Iris pigment epithelial cell (primary cell): ENCODE measurements at places on chromosomes 13 and 19.

DNA sequence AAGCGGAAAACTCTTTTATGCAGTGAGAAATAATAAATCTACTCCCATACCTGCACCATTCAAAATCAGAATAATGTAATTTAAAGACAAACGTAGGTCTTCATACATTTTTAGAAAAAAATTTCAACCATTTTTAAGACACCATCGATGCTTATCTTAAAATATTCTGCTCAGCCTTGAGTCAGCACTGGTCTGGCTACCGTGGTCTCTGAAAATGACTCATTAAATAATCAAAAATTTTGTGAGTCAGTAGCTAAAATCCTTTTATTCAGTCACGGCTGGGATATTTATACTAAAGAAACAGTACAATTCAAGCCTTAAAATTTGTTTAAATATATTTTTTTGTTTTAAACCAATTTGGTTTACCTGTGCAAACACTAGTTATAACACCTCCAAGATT lies 2862.8 kb upstream of the PCDH20 start:
- DNase-seq: peak; percentile 59

DNA sequence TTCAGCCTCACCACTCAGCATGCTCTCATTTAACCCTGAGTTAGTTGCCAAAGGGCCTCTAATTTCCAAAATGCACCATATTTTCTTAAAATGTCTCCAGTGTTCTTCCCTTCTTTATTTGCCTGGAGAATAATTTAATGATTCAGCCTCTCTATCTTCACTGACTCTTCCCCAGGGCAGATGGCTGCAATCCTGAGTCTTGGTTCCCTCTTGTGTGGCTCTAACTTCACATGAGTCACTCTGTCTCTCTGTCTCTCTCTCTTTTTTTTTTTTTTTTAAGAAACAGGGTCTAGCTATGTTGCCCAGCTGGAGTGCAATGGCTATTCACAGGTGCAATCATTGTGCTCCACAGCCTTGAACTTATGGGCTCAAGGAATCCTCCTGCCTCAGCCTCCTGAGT lies 251.4 kb downstream of the VWA8 start:
- DNase-seq: no peak

DNA sequence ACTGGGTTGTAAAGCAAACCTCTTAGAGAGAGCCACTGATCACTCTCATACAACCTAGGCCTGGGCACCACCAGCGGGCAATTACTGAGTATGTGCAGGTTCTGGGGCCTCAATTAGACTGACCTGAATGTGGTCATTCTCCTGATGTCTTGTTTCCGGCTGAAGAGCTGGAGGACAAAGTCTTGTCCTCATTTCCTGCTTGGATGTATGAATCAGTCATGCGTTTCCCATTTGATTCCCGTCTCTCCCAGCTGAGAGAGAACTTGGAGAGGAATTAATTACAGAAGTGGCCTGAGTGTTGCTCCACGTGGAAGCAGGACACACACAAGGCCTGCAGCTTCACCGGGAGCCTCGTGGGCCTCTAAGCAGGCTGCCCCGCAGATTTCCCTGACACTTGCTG lies 799.3 kb upstream of the ARGLU1 start:
- DNase-seq: peak; percentile 26

GRCh38 chr19:5036698-5037563 lies 68.0 kb downstream of the KDM4B start:
- peak; percentile 74 for DNase-seq

- DNase-seq: peak; percentile 76
Measured at GRCh38 chr19:34224996-34225658, 29.2 kb upstream of the GARRE1 start.

GRCh38 chr13:96338030-96338429 lies 248.1 kb downstream of the HS6ST3 start:
- no peak for DNase-seq

DNA sequence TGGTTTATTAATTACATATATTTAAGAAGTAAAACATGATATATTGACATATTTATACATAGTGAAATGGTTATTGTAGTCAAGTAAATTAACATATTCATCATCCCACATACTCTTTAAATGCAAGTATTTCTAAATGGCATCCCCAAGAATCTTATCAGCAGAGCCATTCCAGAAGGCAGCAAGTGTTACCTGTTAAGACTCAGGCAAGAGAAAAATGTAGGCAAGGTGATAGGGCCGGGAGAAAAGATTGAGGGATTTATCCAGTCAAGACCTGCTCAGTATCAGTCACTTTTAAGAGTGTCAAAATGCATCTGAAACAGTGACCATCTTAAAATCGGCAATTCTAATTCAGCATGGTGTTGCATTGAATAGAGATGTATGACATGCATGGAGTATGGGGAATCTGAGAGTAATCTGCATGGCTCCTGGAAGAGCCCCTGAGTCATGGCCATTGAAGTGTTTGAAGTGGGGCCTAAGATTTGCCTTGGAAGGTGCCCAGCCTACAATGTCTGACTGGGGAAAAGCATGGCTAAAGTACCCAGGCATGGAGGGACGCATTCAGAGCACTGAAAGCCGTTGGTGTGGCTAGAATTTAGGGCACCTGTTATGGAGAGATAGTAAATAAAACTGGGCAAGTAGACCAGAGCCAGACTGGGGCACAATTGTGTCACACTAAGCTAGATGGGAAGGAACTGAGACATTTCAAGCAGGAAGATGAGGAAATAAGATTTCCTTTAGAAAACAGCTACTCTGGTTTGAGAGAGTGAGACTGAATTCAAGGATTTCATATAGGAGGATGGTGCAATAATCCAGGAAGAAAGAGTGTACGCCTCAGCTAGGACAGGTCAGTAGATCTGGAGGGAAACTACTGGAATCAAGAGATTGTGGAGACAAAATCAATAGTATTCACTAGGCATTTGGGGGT lies 25.0 kb upstream of the C1QTNF9B start:
- DNase-seq: no peak

- no peak for DNase-seq
Measured at GRCh38 chr19:14683439-14683838, 6.4 kb upstream of the ZNF333 start.

- no peak for DNase-seq
Measured at GRCh38 chr13:44414716-44415115, 41.1 kb downstream of the SERP2 start.

- DNase-seq: no peak
Measured at GRCh38 chr19:18759304-18759994, 31.7 kb downstream of the COMP start.

DNA sequence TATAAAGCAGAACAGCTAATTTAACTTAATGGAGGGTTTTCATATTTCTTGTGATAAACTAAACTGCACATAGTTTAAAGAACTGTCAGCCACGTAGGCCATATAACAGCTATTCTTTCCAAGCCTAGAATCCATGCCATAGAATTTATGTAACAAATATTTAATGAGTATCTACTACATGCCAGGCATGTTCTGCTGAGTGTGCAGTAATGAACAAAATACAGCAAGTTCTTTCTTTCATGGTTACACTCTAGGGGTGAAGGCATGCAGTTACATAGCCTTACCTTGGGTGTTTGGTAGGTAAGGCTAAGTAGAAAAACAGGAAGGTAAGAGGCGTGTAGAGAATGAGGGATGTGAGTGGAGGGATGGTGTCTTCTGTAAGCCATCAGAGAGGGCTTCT lies 4.6 kb downstream of the URI1 start:
- DNase-seq: no peak

DNA sequence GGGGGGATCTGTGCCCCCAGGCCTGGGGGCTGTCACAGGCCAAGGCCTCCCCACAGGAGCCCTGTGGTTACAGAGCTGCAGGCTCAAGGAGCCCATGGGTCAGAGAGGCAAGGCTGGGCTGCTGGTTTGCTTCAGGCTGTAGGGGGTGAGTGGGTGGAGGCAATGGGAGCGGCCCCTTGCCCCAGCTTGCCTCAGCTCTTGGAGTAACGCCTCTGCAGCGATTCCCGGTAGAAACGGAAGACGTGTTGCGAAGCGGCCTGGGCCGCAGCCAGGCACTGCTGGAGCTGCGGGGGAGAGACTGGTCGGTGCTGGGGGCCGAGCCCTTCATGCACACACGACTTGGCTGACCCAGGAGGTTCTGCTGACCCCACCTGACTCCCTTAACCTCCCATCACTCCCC lies 10.1 kb downstream of the TMEM91 start:
- DNase-seq: no peak

GRCh38 chr13:76223999-76224398 lies 587.9 kb downstream of the LMO7 start:
- DNase-seq: no peak

DNA sequence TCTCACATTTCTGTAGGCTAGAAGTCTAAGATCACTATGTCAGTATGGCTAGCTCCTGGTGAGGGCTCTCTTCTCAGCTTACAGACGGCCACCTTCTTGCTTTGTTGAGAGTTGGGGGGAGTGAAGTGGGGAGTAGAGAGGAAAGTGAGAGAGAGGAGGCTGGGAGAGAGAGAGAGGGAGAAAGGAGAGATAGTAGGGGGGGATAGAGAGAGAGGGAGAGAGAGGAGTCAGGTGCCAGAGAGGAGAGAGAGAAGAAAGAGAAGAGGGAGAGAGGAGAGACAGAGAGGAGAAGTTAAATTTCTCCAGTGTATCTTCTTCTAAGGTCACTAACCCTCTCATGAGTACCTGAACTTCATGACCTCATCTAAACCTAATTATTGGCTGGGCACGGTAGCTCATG lies 28.7 kb downstream of the ZSWIM4 start:
- DNase-seq: no peak

GRCh38 chr13:92317066-92317465 lies 909.5 kb upstream of the GPC6 start:
- peak; percentile 35 for DNase-seq

DNA sequence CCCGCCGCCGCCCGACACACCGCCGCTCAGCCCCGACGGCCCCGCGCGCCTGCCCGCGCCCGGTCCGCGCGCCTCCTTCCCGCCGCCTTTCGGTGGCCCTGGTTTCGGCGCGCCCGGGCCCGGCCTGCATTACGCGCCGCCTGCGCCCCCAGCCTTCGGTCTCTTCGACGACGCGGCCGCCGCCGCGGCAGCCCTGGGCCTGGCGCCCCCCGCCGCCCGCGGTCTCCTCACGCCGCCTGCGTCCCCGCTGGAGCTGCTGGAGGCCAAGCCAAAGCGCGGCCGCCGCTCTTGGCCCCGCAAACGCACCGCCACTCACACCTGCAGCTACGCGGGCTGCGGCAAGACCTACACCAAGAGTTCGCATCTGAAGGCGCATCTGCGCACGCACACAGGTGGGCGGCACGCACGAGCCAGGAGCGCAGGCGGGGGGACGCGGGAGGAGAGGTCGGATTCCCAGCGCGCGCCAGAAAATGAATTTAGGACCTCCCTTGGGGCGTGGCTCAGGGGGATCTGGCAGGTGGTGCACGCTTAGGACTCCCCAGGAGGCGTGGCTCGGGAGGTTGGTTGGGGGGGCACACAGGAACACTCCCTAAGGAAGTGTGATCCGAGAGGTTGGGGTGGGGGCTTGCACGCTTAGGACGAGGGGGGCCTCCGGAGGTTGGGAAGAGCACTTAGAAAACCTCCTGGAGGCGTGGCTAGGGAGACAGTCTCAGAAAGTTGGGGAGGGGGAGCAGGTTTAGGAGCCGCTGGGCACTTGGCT lies 1.2 kb downstream of the KLF2 start:
- DNase-seq: no peak

- DNase-seq: no peak
Measured at GRCh38 chr13:35469806-35470525, 6.5 kb downstream of the MAB21L1 start.
